ENCODE measurements at places on chromosomes 4 and X.

DNA sequence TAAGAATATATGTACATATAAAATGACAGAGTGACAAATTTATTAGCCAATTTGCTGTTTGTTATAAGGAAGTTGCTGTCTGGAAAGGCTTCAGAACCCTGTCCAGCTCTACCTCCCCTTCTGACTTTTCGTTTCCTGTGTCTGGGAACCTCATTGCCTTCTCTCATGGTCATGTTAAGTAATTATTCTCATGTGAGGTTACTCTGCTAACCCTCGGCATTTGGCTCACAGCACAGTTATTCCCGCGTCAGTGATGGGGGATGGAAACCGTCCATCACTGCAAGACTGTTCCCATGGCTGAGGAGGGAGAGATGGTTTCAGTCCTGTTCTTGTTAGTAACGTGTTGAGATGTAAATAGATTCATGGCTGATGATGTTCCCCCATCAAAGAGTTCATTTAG is 11.9 kb downstream of the EDNRA start:
- DNase-seq, result no peak

GRCh38 chr4:112234952-112235609 is 3.5 kb downstream of the AP1AR start:
- peak; percentile 74 for DNase-seq

DNA sequence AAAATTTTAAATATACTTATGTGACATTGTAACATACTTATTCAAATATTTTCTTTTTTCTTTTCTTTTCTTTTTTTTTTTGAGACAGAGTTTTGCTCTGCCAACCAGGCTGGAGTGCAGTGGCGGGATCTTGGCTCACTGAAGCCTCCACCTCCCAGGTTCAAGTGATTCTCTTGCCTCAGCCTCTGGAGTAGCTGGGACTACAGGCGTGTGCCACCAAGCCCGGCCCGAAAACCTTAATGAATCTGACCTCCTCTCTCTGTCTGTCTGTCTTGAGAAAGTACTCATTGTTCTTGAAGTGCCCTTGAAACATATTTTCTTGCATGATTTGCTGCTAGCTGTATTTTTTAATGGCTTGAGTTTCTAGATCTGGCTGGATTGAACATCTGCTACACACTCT is 136.8 kb downstream of the ANAPC4 start:
- DNase-seq, result no peak

GRCh38 chr4:189001283-189001970 is 862.2 kb downstream of the TRIML1 start:
- no peak for DNase-seq

GRCh38 chr4:177010418-177010817 is 217.7 kb upstream of the VEGFC start:
- DNase-seq, result no peak

GRCh38 chrX:1871887-1872286 is 257.0 kb downstream of the ASMT start:
- no peak for DNase-seq

- no peak for DNase-seq
Observed at GRCh38 chr4:106690487-106690886, 321.9 kb upstream of the GIMD1 start.

Measured in sigmoid colon (tissue), 7 donors.